ENCODE measurements at places on chromosomes 4 and X. TPM values are rescaled to one million over a fixed set of nuclear protein-coding genes. Genes with fewer than 3 reads are reported as not detected.

DNA sequence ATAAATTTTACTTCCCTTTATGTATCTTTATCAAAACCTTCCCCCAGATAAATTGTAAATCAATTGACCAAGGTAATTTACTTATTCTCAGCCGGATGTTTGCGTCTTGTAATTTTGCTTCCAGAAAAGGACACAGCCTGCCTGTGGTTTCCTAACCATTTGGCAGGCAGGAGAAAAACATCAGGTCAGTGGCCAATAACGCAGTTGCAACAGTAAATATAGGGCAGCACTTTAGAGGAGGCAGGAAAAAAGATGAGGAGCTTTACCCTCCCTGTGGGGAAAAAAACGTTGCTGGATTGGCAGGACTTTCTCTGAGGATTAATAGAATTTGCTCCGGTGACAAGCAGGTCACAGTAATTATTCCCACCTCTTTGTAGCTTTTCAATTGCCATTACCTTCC is 2618.1 kb downstream of the ARAP2 start:
- DNase-seq: no peak

DNA sequence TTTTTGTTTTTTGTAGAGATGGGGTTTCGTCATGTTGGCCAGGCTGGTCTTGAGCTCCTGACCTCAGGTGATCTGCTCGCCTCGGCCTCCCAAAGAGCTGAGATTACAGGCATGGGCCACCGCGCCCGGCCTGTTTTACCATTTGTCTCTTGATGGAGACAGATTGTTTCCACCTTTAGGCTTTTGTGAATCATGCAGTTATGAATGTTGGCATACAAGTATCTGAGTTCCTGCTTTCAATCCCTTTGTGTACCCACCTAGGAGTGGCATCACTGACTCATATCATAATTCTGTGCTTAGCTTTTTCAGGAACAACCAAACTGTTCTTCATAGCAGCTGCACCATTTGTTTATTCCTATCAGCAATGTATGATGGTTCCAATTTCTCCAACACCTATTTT is 20.2 kb upstream of the MGST2 start:
- no peak for DNase-seq

- no peak for DNase-seq
Observed at GRCh38 chr4:139749338-139749737, 83.7 kb downstream of the MGST2 start.

- DNase-seq: no peak
Observed at GRCh38 chr4:560731-561291, 15.3 kb downstream of the TMEM271 start.

- no peak for DNase-seq
Observed at GRCh38 chr4:158002173-158002572, 170.7 kb downstream of the GASK1B start.

DNA sequence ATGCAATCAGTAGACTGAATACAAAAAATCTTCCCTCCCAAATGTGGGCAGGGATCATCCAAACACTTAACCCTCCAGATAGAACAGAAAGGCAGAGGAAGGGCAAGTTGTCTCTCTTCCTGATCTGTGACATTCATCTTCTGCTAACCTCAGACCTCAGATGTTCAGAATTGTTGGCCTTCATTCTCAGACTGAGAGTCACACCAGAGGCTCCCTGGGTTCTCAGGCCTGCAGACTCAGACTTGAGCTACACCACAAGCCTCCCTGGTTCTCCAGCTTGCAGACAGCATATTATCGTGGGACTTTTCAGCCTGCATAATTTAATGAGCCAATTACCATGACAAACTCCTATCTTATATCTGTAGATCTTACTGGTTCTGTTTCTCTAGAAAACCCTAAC is 1471.6 kb upstream of the ADGRL3 start:
- no peak for DNase-seq

DNA sequence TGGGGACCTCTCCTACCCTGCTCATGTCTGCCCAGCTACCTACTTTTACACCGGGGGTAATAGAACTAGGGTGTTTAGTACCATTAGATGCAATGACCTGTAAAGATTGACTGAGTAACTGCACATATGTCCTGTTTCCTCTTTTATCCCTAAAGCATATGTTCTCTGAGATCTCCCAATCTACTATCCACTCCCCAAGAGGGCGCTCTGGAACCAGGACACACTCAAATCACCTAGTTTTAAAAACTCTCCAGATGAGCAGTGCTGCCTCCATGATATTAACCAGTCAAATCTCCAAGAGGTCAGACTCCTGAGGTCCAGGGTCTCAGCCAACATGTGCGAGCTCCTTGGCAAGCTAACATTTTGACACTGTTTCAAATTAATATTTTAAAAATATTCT is 87.0 kb upstream of the TSPAN5 start:
- no peak for DNase-seq

SYP gene
- polyA plus RNA-seq: 2.8 TPM

TKTL2 gene
- not detected for polyA plus RNA-seq

S100P gene
- polyA plus RNA-seq: 5.4 TPM

DNA sequence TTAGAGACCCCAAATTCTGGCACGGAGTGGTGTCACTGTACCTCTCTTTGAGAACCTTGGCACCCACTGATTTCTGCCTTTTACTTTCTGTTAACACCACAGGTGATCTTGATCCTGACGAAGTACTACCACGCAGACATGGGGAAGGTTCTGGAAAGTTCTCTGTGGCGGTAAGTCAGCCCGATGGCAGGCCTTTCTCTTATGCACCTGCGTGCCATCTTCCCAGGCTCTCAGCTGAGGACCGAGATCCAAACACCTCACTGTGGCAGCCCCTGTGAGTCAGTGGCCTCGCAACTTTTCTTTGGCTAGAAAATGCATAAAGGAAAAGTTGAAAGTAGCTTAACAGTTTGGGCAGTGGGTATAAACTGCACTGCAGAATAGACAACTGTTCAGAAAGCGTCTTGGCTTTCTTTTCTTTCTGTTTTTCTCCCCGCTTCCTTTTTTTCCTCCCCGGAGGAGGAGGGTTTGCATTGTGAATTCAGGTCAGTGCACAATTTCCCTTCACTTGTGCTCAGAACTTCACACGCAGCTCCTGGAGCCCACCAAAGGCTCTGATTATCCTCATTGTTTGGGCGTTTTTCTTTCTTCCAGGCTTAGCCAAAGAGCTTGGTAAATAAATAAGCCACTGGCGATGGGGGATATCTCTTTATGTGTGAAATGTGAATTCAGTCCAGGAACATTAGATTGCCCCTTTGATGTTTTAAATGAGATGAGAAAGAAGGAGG is 38.4 kb downstream of the PSAPL1 start:
- no peak for DNase-seq

GRCh38 chrX:1519022-1519497 is 17.9 kb downstream of the P2RY8 start:
- no peak for DNase-seq

DNA sequence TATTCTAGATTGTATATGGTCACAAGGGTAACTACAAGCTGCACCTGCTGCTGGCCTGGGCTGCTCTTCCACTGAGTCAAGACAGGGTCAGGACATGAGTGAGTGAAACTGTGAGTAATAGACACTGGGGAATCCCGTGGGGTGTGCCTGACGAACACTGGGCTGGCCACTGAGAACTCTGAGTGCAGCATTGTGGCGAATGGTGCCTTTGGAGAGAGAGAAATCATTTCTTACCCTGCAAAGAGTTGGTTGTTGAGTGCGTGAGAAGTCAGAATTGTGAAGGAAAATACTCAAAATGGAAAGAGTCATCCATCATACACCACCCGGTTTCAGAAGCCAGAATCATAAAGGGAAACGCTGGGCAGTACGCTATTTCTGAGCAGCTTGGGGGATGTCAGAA is 43.1 kb upstream of the LSM6 start:
- DNase-seq: no peak

- no peak for DNase-seq
Observed at GRCh38 chr4:39521253-39521919, 5.9 kb downstream of the UGDH start.

DNA sequence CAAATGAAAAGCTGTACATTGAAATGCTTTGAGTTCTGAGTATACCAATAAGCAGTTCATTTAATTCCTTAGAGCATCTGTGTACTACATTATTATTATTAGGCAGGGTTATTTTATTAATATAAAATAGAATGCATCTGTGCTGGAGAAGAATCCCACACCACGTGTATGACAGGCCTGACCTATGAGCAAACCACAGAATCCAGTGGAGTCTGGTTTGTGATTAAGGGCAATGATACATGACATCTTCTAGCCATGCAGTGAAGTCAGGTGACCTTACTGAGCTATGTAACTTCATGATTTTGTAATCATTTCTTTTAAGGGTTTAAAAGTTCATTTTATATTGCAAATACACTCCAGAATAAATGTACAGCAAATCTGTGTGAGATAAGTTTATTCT is 1165.0 kb upstream of the TENM3 start:
- DNase-seq: no peak

RHOXF2 gene
- 0.18 TPM for polyA plus RNA-seq

AKAP4 gene
- 0.11 TPM for polyA plus RNA-seq

HAND2 gene
- not detected for polyA plus RNA-seq

DNA sequence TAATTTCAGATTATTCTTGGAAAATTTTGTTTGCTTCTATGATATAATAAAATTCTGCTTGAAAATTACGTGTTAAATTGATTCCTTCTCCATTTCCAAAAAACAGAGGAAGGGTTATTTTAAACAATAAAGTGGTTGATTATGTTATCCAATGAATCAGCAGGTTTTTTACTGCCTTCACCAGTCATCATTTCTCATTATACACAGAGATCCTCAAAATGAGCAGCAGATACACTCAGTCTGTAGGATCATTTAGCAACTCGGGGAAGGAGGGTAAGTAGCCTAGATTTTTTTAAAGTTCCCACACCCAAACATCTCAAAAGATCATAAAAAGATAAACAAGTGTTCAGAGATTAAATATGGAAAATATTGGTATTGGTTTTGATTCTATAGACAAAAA is 6.8 kb upstream of the TMEM144 start:
- DNase-seq: no peak

GRCh38 chr4:166896254-166896653 is 338.0 kb downstream of the SPOCK3 start:
- DNase-seq: no peak

DNA sequence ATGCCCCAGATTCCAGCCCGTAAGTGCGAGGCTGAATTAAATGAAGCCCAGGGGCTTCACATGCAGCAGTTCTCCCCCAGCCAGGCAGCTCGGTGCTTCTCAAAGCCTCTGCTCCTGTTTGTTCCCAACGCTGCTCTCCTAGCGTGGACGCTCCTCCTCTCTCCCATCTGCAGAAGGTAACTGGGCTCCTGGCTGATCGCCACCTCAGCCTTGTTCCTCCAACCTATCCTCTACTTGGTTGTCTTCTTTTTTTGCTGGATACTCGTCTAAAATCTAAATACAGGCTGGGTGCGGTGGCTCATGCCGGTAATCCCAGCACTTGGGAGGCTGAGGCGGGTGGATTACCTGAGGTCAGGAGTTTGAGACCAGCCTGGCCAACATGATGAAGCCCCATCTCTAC is 70.3 kb downstream of the NSUN7 start:
- no peak for DNase-seq

SFRP2 gene
- 26.7 TPM for polyA plus RNA-seq

SPIN2A gene
- 4.3 TPM for polyA plus RNA-seq

- no peak for DNase-seq
Observed at GRCh38 chrX:82127228-82128123, 925.6 kb downstream of the SH3BGRL start.

FBXW7 gene
- 26.6 TPM for polyA plus RNA-seq

- DNase-seq: no peak
Observed at GRCh38 chrX:68432648-68433047, 647 bp downstream of the OPHN1 start.

GRCh38 chr4:166655231-166655630 is 579.1 kb downstream of the SPOCK3 start:
- DNase-seq: no peak

DNA sequence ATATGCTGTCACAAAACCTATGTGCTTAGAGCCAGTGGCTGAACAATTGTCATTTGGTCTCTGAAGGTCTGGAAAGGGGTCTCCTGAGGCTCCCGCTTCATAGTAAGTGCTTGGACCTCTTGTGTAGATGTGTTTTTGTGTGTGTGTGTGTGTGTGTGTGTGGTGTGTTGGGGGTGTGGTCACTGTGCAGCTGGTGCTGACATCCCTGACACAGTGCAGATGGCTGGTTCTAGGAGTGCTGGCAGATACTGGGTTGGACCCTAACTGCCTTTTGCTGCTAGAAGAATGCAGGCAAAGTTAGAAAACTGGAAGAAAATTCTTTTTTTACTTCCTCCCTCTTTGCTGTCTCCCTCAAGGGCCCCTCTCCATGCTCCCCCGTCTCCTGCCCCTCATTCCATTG is 1872.6 kb downstream of the ARAP2 start:
- DNase-seq: no peak

DNA sequence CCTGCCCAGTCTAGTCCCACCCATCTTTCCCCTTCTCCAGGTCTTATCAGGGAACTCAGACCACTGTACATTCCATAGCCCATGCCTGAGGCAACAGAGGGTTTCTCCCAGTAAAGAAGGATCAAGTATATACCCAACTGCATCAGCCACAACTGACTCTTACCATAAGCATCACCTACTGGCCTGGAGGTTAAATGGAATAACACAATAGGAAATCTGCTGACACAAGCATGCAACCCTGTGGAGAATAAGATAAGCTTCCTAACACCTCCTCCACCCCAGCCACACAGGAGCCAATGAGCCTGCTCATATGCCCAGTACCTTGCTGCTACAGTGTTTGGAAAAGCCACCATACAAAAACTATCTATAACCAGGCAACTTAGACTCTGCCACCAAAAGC is 34.6 kb upstream of the PLK4 start:
- DNase-seq: no peak

OTC gene
- polyA plus RNA-seq: 0.15 TPM

CRMP1 gene
- polyA plus RNA-seq: 51.0 TPM

DNA sequence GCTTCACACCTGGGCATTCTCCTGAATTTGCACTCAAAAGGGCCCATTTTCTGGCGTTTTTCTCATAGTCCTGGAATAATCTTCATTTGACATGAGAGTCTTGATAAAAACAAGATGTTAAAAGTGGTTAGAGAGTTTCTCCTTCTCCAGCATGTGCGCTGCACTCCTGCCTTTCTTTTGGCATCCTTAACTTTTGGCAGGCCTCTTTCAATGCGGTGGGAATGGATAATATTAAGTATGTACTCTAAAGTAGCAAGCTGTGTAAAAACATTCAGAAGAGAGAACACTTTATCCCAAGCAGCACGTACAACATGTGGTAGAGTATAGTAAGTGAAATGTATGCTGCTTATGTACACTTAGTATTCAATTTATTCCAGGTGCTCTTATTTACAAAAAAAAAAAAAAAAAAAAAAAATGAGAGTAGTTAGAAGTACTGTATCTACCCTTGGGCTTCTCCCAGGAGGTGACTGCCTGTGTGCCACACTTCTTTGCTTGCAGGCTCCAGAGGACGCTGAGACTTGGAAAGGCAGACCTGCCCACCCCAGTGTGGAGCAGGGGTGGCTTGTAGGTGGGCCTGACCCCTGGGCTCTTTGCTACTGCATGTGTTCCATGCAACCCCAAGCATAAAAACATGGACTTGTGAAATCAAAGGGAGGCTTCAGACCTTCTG is 3.9 kb downstream of the FGF2 start:
- no peak for DNase-seq

SMIM31 gene
- polyA plus RNA-seq: 0.21 TPM

Measured in renal cortex interstitium (tissue), 15 donors.